Fibroblast of upper back skin (primary cell): ENCODE measurements at places on chromosomes 3 and 15.

GRCh38 chr3:185318141-185318540 is 44.8 kb upstream of the MAP3K13 start:
- DNase-seq = peak; percentile 31

DNA sequence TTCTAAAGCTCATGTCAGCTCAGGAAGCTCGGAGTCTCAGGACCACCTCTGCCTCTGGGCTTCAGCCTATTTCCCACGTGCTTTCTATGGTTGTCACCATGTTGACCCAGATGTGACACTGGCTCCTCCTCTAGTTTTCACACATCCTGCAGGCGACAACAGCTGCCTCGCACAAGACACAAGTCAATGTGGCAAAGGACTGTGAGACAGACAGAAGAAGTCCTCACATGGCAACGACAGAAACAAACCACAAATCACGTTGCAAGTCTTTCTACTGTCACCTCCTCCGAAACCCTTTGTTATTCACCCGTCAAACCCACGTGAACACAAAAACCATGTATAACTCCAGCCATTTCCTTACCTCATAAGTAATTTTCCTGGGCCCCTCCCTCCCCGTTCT is 194.5 kb downstream of the MEX3B start:
- no peak for DNase-seq

DNA sequence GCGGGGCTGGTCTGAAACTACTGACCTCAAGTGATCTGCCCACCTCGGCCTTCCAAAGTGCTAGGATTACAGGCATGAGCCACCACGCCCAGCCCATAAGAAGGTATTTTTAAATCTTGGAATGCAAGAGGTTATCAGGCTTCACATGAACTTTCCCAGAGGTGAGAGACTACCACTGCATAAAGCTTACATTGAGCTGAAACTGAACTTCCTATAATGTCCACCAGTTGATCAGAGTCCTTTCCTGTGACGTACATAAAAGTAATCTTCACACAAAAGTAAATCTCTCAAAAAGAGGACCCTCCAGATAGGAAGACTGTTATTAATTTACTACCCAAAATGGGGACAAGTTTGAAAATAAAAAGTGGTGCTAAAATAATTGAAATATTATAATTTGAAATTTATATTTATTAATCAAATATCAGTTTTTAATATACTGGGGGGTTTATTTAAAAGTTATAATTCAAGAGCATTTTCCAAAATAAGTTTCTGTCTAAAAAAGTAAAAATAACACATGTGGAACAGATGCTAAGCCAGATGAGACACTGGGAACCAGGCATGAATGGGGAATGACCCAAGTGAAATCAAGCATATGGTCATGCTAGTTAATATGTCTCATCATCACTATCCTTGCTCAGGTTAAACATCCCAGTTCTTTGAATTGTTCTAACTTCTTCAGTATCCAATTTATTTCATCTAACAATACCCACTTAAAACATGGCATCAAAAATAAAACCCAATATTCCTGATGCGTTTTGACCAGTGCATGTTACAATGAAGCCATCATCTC is 269.9 kb upstream of the UBE2E2 start:
- no peak for DNase-seq

- DNase-seq = no peak
Measured at GRCh38 chr15:86623236-86623635, 543.6 kb downstream of the AGBL1 start.

DNA sequence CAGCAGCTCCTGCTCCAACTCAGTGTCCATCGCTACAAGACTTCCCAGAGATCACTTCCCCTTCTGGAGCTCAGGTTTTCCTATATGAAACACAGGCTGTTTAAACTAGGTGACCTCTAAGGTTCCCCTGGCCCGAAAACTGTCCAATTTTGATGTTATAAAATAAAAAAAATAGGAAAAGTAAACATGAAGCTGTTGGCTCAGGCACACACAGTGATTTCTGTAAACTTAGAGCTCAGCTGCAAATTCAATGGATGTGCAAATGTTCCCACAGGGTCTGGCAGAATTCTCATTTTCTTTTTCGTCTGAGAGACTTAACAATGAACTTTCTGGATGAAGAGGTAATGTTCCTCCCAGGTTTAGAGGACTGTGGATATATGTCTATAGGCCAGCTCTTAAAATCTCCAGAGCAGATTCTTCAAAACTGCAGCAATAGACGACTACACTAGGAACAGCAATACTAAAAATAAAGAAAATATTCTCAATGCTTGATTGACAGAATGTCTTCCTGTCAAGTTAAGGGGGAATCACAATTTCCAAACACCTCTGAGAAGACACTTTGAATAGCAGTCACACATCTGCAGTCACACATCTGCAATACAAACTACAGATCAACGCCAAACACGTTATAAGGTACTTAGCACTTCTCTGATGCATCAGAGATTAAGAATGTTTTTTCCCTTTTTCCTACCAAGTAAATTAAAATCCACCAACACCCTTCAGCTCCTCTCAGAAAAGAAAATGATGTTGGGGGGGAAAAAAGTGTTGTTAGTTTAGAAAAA is 2.8 kb downstream of the NUP210 start:
- no peak for DNase-seq

DNA sequence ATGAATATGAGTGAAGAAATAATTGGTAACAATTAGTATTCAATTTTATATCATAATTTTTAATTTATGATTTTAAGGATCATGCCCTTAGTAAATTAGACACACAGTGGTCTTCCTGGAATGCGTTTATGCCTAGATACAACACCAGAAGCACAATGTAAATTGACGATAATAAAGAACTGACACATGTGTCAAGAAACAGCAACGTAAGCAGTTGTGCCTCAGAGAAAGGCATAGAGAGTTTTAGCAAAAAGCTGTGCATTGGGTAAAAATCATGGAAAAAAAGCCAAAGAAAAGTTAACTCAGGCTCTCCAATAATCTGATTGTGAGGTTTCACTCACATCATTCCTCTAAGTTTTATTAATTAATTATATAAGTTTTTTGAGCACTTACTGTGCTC is 37.0 kb upstream of the CNTN6 start:
- no peak for DNase-seq

DNA sequence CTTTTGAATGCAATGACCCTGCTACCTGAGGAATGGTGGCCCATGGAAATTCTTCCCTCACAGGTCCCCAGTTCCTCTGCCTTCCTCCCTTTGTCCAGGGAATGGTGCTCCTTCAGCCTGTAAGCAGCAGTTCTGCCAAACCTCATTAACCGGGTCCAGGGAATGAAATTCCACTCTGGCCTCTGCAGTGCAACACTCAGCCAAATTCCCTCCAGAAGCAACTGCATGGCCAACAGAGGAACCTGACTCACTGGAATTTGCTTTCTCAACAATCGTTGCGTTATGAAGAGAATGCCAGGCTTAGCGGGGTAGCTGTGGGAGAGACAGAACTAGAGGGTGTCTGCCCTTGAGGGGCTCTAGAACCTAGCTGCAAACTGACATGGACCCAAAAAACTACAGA is 449.4 kb upstream of the PROK2 start:
- DNase-seq = peak; percentile 86

DNA sequence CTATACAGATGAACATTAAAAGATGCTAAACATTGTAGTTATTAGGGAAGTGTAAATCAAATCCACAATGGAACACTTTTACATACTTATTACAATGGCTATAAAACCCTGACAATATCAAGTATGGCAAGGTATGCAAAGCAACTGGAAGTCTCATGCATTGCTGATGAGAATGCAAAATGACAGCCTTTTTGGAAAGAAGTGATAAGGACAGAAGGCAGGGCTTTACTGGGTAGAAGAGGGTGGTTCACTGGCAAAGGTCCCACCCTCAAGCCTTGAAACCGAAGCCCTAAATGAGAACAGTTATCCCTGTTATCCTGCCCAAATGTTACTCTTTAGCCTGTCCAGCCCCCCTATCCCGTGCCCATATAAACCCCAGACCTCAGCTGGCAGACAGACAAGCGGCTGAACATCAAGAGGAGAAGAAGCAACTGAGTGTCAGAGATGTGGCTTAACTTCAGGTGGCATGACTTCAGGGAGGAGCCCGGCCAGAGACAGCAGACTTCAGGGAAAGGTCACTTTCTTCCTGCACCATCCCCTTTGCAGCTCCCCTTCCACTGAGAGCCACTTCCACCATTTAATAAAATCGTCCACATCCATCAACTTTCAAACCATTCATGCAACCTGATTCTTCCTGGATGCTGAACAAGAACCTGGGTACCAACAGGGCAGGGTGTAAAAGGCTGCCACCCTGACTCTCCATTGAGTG is 732 bp upstream of the GCSAM start:
- no peak for DNase-seq

- DNase-seq = no peak
Measured at GRCh38 chr15:20355256-20355868, 186.2 kb downstream of the GOLGA6L6 start.
